Astrocyte of the spinal cord (primary cell): ENCODE measurements at places on chromosomes 2 and 18.

- no peak for DNase-seq
These were observed 9.1 kb downstream of the RAX start for GRCh38 chr18:59264121-59264571.

DNA sequence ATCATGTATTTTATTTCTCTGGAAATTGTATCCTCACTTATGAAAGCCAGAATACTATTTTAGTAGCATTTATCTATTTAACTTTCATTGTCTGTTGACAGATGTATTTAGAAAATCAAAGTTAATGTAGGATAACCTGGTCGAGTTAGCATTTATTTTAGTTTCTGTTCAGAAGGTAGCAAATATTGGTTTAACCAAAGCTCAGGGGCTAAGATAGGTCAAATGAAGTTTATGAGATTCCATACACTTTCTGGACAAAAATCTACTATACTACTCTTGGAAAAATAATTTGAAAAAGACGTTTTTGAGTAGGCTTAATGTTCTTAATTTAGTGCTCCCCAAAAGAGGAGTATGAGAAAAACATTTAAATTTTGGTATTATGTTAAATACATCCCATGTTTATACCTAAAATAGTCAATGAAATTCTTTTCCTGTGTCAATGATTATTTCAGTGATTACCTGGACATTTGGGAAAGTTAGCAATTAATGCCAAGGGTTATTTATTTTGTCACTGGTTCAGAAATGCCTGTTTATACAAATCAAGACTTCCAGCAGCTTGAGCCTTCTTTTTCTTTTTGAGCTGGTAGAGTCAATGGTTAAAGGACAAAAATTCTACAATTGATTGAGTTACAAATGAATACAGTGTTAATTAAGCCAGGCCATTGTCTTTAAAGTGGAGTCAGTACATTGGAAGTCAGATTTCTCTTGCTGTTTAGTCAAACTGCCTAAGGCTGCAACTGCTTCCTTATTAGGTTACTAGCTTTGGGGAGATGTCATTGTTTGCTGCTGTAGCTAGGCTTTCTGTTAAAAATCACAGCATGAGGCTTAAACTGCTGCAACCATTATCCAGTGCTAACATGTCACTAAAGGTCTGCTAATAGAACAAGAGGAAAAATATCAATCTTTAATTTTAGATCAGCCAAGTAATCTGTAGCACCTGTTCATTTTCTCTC lies 182.3 kb downstream of the CAMKMT start:
- DNase-seq: peak; percentile 55

- DNase-seq: no peak
These were observed 13.3 kb downstream of the AGAP1 start for GRCh38 chr2:235506997-235507615.

DNA sequence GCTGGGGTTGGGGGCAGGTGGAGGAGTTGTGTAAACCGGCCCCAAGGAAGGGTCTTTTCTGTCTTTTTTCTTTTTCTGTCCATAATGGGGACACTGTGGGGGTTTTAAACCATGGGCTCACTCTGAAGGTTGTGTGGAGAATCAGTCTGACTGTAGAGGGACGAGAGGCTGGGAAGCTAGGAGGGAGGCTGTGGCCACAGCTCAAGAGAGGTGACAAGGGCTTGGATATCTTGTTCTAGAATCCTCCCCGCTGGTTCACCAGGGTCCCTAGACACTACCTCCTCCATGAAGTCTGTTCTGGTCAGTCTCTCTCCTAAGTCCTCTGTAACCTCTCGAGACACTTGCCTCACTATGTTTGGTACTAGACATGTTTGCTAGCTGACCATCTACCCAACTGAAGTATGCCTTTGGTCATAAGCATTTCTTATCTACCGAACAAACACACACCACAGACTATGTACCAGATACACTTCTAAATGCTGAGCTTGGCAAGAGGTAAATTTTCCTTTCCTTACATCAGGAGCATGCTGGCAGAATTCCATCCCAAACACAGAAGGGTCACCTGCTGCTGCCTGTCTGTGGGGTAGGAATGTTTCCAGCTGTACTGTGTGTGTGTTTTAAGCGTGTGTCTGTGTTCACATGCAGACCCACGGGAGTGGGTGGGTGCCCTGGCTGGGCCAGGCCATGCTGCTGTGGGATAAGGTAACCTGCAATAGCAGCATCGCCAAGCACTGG lies 69.6 kb upstream of the MGAT4A start:
- no peak for DNase-seq

DNA sequence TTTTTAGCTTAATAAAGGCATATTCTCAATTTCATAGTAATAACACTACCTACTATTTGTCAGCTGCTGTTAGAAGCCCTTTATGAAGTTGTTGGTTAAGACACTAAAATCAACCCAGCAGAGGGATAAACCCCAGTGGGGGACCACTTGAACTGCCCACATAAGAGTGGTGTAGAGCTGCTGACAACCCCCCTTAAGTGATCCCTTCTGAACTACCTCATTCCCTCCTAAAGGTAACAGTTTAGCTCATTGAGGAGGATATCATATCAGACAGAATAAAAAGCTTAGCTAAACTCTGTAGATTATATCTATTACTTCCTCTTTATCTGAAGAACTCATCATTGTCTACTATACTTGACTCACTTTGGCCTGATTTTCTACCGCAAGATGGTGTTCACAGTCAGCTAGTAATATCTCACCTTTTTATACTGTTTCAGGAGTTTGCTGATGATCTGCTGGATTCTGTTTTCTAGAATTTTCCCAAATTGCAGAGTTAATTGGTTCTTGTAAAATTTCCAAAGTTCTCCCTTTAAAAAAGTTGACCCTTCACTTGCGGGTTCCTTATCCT lies 16.2 kb downstream of the GALM start:
- DNase-seq: no peak

DNA sequence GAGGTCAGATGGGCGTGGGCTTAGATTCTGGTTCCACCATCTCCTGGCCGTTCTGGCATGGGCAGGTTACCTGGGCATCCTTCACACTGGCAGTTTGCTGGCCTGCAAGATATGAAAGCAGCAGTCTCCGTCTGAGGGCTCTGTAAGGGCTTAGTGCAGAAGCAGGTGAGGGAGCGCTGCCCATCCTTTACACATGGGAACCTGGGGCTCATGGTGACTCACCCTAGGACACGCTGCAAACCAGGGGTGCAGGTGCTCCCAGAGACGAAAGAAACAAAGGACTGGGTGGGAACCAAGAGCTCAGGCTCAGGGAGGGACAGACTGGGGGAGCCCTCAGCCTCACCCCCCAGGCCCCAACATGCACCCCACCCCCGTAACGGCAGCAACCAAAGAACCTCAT lies 10.7 kb upstream of the ID2 start:
- no peak for DNase-seq

GRCh38 chr2:52077159-52077558 lies 1045.2 kb upstream of the NRXN1 start:
- DNase-seq: no peak

DNA sequence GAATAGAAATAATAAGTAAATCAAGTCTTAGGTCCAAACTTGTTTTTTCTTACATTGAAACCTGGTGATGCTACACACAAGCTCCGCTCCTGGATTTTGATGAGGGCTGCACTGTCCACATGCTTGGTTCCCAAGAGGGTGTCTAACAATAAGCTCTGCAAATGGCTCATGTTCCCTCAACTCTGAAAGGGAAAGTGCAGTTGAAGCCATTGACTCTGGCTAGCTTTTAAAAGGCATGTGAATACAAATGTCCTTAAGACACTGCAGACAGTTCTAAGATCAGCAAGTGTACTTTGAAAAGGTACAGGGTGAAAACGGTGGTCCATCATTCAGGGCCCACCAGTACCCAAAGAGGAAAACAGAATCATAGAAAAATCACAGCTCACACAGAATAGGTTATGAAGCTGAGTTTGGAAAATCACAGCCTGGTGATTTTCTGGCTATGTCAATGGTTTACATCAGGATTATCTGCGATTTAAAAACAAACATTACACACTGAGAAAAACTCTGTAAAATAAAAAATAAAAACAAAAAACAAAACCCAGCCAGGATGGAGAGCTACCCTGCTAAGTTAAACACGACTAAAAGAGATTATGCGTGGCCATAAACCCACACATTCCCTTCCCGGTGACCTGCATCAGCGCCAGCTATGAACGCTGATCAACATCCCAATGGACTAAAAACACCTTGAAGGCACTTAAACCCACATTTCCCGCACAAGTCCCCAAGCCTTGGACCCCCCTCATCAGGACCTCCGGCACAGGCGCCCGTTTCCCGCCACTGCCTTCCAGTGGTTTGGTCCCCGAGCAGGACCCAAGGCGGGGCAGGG lies 554 bp downstream of the PFN4 start:
- DNase-seq: peak; percentile 16

DNA sequence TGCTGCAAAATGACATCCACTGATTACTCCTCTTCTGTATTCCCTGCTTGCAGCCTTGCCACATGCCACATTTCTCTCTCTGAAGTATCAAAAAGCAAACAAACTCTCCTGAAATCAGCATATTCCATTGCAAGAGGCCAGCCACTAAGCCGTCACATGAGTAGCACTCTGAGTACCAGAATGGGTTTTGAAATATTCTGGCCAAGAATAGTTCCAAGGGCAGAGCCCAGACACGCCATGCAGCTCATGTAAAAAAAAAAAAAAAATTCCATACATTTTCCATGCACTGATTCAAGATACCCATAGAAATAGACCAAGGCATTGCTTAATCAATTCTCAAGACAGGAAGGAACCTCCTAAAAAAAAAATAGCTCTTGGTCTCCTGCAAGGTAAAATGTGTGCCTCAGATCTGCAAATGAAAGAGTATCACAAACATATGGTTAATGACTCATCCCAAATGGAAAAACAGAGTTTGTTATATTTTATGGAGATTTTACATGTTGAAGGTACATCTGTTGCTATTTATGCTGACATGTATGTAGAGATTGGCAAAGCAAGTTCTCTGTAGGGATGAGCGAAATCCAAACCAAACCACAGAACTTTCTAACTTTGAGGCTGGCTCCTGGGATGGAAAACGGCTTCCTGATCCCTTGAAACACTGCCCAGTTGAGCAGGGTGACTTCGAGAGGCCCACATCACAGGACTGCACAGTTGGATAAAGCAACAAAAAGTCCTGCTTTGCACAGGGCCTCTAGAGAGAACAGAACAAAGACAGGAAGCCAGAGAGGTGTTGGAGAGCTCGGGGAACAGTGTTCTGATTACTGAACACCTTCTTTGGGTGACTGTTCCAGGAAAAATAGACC lies 346.2 kb downstream of the ZNF521 start:
- peak; percentile 6 for DNase-seq

DNA sequence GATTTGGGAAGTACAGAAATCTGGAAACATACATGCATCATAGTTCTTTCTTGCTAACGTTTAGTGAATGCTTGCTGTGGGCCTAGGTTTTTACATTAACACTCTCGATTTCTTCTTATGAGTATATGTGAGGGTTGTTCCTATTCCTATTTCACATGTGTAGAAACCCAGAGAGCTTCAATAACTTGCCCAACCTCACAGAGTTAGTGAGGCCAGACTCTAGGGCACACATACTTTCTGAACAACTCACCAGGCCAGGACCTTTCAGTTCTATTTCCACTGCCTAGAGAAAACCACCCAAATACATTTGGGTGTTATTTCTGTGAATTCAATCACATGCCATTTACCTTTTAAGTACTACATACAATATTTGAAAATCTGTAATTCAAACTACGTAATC lies 8.2 kb upstream of the KCTD1 start:
- DNase-seq: no peak

- no peak for DNase-seq
These were observed 283.9 kb upstream of the ACVR2A start for GRCh38 chr2:147560810-147561535.

- peak; percentile 46 for DNase-seq
These were observed 198.5 kb upstream of the SMIM21 start for GRCh38 chr18:75625966-75626365.

- peak; percentile 34 for DNase-seq
These were observed 21.6 kb downstream of the TWIST2 start for GRCh38 chr2:238869293-238870124.

GRCh38 chr2:161019311-161019710 lies 140.9 kb upstream of the TANK start:
- no peak for DNase-seq

DNA sequence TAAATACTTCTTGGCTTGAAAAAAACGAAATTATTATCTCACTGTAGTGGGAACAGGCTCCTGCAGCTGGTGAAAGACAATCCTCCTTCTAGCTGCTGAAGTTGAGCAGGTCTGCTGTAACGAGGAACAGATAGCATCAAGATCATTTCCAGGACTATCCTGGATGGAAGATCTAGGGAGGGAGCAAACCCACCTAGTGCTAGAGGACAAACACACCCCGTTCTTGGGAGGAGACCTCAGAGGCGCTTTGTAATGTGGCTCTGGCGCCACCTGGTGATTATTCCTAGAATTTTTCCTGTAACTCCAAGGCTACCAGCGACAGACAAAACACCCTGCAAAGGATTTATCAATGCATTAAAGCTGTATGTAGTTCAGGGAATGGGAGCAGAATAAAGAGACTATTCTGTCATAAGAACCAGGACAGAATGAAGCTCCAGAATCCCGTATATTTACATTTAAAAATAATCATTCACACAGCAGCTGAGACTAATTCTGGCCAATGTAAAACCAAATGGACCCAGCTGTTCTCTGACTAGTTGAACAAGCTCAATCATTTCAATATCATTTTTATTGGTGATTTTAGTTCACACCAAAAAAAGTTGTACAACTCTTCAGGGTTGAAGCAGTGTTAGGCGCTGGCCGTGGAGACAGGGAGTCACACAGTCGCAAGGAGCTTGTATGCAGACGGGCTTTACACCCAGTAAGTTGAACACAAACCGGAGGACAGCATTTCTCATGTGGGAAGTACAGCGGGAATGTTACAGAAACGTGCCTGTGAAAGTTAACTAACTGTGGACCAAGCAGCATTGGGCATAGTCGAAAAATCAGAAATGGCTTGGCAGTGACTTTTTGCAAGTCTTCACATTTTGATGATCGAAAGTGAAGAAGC lies 290.3 kb downstream of the TRIB2 start:
- DNase-seq: peak; percentile 87

DNA sequence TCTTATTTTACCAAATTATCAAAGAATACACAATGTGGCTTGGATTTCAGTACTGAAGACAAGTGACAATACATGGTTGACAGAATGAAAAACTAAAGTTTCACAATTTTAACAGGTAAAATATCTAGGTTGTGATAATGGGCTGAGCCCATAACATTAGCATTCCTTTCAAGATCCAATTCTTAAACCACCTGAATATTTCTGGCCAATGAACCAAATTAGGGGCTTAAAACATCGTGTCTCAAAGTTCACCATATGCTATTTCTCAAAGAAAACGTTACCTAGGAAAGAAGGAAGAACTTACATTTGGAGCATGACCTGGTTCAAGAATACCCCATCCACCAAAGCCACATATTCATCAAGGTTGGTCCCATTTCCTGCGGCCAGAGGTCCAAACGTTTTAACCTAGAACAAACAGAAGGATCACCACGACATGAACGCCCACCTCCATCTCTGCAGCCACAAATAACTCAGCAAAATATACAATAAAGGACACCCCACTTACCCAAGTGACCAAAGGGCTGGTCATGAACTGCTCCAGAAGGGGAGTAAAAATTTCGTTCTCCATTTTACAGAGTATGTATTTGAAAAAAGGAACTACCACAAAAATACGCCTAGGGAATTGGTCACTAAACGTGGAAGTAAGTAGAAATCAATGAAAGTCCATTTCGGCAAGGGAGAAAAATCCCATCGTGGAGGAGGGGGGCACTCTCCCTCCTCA lies 984 bp downstream of the CCDC88A start:
- DNase-seq: peak; percentile 27
